ENCODE measurements at places on chromosomes 1 and 21.

- DNase-seq: no peak
These were observed 41.8 kb upstream of the C1orf198 start for GRCh38 chr1:230909974-230910754.

DNA sequence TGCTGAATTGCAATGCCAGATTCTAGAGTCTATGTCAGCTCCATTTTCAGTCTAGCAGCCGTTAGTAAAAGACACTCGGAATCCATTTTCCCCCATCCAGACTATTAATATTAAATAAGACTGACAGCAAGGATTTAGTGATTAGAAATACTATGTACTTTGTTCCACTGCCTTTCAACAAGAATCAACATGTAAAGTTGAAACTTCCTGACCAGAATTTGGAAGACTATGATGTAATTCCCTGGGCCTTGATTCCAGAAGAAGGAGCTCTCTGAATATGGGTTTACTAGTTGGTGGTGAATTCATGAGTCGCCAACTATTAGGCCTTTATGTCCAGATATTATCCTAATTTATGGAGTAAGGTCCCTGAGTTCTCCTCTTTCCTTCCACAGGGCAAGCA lies 24.8 kb downstream of the KDM1A start:
- no peak for DNase-seq

GRCh38 chr1:56376188-56376984 lies 203.0 kb downstream of the PLPP3 start:
- no peak for DNase-seq

GRCh38 chr1:91777196-91777595 lies 108.8 kb downstream of the TGFBR3 start:
- DNase-seq: no peak

DNA sequence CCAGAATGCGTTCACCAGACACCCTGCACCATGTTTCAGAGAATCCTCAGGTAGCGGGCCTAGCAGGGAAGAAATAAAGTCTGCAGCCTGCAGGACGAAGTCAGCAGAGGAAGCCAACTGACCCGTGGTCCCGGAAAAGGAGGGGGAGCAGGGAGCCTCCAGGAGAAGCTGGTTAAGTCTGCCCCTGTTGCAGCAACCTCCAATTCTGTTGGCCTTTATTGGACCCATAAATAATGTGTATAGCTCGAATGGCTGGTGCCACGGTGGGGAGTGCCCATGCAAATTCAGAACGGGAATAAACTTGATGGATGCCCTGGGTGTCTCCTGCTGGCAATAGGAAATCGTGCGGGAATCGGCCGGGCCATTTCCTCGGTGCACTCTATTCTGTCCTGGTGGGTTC lies 254.1 kb downstream of the AJAP1 start:
- no peak for DNase-seq

Measured in NCI-H2171 (cell line).